ENCODE measurements at places on chromosomes 6 and 20.
A peak's percentile ranks its signal among the peaks of the same experiment; 100 is the strongest.

DNA sequence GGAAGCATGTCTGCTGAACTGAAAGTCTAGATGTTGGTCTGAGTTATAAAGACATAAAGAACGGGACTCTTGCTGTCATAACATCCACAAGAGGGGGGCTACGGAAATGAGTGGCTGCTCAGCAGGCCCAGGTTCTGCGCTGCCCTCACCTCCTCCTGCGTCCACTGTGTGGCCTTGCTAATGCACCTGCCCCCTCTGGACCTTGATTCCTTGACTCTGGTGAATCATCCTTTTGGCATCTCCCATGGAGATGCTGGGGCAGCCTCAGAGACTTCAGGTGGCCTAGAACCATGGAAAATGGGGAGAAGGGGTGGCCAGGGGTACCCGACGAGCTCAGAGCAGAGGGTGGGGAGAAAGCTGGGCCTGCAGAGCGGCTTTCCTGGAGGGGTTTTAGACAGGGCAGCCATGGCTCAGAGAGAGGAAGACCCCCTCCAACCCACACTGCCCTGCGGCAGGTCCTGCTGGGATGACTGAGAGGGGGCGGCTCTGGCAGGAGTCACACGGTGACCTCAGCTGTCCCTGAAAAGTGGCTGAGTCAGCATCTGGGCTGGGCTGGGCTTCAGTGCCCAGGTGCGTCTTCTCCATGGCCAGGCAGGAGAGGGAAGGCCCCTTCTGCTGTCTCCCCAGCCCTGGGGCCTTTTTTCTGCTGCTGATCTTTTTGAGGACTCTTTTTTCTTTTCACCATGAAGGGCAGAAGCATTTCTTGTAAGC is 46.9 kb downstream of the DLGAP4 start:
- no peak for DNase-seq

GRCh38 chr6:159941286-159942113 is 27.4 kb upstream of the IGF2R start:
- DNase-seq, result peak; percentile 45

GRCh38 chr6:34509782-34510181 is 43.9 kb downstream of the PACSIN1 start:
- no peak for DNase-seq

- DNase-seq, result peak; percentile 19
Observed at GRCh38 chr6:151675746-151676459, 131.6 kb upstream of the ESR1 start.

DNA sequence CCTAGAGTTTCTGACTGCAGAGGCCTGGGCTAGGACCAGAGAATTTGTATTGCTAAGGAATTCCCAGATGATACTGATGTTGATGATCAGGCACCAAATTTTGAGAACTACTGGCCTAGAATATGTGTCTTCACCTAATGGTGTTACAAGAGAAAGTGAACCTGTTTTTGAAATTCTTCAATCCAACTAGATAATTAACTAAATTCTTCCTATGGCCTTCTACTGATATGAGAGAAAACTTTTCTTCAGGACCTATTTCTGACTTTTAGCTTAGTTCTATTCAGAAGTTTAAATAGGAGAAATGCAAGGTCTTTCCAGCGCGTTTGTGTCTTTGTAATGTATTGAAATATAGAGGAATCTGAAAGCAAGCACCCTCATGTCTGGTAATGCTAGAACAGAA is 7.3 kb downstream of the NKAIN2 start:
- no peak for DNase-seq

DNA sequence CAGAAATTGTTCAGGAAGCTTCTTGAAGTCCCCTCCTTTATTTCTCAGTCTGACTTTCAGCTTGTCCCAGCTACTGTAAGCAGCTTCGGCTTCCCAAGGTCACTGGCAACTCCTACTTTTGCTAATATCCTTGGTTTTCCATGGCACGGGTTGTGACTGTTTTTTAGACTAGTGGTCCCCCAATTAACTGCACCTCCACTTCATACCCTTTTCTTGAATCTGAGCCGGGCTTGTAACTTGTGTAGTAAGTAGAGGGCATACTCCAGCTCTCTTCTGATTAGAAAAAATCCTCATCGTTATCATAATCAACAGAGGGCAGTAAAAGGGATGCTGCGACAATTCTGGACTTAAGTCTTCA is 162.3 kb upstream of the TNFAIP3 start:
- DNase-seq, result no peak

All from fibroblast of upper back skin (primary cell).